ENCODE measurements at places on chromosomes 5 and 9.

- no peak for DNase-seq
Observed at GRCh38 chr9:126001581-126002225, 254.5 kb downstream of the PBX3 start.

- no peak for DNase-seq
Observed at GRCh38 chr5:136230176-136230575, 37.2 kb upstream of the SMIM32 start.

GRCh38 chr5:141811287-141812155 lies 66.7 kb downstream of the PCDH1 start:
- peak; percentile 33 for DNase-seq

GRCh38 chr5:116722651-116723050 lies 148.0 kb upstream of the SEMA6A start:
- no peak for DNase-seq

DNA sequence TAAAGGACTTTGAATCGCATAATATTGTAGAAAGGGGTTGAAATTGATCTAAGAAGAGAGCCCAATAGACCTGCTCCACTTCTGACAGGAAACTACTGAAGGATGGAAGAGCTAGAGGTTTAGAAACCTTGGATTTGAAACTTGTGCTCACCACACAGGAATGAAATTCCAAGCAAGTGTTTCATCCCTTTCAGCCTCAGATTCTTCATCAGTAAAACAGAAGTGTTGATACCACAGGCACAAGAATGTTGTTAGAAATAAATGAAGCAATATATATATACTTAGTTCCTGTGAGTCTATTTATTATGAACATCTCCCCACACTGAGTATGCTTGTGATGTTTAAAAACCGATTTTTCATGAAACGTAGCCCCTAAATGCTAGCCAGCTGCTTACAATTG lies 43.8 kb downstream of the PRRC1 start:
- no peak for DNase-seq

- DNase-seq = no peak
Observed at GRCh38 chr9:27679338-27679737, 106.1 kb upstream of the C9orf72 start.

DNA sequence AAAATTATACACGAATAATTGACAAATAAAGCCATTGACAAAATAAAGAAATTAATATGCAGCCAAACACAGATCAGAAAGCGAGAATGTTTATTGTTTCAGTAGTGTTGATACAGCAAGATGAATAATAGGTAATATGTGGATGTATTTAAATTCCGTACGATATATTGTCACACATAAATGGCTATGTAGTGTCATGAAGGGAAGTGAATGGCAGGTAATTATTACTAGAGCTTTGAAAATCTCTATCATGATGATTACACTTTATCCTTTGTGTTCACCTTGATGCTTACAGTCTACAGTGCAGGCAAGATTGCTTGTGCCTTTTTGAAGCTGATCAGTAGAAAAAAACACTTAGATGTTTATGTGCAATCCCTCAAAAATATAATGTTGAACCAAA lies 23.3 kb upstream of the CDH10 start:
- DNase-seq = no peak

DNA sequence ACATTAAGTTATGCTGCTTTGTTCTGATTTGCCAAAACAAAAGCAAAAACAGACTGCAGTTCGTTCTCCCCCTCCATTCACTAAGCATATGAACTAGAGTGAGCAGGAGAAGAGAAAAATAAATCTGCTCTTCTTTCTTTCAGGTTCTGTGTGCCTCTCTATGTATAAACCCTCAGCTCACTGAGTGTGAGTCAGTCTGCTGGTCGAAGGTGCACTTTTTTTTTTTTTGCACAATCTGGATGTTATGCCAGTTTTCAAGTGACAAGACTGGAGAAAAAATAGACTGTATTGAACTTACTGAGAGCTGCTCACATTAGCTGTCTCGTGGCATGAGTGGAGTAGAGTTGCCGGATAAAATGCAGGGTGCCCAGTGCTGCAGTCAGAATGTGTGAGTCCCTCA lies 244.6 kb upstream of the ATP10B start:
- DNase-seq = no peak

- DNase-seq = no peak
Observed at GRCh38 chr5:140038373-140038957, 4.6 kb downstream of the NRG2 start.

DNA sequence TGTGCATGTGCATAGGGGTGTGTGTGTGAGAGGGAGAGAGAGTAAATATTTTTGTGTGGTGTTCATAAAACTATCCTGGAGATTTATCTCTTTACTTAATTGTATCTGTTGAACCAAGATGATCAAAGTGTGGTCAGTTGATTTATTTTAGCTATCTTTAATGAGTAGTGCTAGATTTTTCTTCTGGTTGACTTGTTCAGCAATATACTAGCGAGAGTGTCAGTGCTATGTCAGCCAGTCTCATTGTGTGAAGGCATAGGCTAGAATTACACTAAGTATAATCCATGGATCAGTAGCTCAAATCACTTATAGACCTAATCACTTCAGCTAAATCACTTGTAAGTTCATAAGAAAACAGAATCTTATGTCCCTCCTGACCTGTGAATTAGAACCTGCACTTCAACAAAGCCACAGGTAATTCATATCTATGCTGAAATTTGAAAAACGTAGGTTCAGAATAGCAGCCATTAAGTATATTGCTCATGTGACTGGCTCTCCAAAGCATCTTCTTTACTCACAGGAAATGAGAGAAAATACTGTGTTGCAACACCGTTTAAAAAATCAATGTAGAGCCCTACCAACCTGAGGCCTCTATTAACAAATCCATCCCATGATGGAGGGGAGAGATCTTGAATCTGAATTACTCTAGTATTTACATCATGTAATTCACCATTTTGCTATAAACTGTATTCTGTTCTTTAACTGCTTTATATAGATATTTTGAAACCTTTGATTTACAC lies 203.1 kb upstream of the ACTBL2 start:
- no peak for DNase-seq

DNA sequence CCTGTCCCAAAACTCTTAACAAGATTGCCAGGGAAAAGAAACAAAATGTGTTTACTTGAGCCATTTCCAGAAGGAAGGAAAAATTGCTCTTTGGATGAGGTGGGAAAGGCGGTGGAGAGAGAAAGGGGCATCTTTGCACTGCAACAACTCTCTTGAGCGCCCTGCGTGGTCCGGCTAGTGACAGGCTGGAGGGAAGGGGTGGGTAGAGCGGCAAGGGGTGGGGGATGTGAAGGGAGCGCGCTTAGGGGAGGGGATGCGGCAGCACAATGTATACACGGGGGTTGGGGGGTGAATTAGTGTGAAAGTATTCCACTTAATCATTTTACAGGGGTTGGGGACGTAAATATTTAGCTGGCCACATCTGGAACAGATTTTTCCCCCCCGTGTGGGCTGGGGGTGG lies 1.3 kb downstream of the FGF10 start:
- no peak for DNase-seq

GRCh38 chr5:90379652-90380051 lies 29.9 kb downstream of the CETN3 start:
- DNase-seq = no peak

- peak; percentile 4 for DNase-seq
Observed at GRCh38 chr5:77129391-77129990, 42.4 kb upstream of the ZBED3 start.

- no peak for DNase-seq
Observed at GRCh38 chr5:125298746-125299379, 552.4 kb upstream of the ZNF608 start.

GRCh38 chr9:100267211-100267610 lies 85.5 kb downstream of the TEX10 start:
- DNase-seq = no peak

DNA sequence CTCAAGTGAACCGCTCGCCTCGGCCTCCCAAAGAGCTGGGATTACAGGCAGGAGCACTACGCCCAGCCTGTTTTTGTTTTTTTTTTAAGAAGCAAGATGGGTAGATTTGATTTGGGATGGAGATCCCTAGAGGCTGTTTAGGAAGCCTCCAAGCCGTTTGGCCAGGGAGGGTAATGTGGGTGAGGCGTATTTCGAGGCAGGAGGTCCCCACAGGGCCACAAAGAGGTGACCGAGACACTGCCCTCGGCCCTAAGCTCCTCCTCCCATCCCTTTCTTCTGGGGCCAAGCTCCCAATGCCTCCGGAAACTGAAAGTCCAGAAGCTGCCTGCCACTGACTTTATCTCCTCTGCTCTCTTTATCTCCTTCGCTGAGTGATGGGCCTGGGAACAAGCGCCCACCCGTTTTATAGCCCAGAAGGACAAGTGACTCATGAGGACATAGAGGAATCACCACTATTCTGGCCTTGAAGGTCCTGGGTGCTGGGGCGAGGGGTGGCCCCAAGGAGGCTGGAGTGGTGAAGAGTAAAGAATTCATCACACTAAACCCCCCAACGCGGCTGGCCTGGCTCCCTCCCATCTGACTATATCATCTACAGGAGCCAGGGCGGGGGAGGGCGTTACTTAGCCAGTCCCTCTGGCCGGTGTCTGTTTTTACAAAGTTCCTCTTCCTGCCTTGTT lies 2.0 kb upstream of the RALGDS start:
- no peak for DNase-seq

DNA sequence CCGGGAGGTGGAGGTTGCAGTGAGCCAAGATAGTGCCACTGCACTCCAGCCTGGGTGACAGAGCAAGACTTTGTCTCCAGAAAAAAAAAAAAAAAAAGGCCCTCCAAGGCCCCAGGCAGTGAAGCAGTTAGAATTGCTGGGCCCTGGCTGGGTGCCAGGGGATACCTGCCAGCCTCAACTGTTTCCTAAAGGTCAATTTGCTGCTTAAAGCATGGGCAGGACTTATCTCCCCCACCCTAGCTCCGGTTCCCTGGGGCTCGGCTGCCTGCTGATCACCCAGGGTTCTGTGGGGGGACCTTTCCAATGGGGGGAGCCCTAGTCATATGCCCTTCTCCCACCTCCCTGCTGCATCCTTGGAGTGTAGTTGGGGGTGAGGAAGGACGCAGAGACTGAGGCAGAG lies 25.7 kb downstream of the NCS1 start:
- DNase-seq = peak; percentile 11

DNA sequence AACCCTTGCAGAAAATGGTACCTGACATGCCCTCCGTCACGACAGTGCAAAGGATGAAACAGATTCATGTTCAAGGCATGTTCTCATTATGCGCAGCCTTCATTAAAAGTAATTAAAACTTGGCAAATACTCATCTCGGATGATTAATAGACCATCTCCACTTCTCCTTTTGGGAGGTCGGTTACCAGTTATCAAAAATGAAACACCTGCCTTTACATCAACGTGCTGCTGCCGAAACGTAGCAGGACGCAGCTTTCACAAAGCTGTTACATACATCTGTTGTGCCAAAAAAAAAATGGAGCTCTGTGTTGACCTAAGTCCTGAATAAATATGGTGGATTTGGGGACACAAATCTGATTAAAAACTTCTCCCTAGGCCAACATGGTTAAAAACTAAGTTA lies 75.7 kb downstream of the PTCH1 start:
- DNase-seq = no peak

- no peak for DNase-seq
Observed at GRCh38 chr5:171782332-171782966, 3.2 kb upstream of the SMIM23 start.

- no peak for DNase-seq
Observed at GRCh38 chr5:34918025-34918424, 2.5 kb downstream of the BRIX1 start.

GRCh38 chr5:14849516-14850294 lies 21.9 kb downstream of the ANKH start:
- DNase-seq = no peak

- DNase-seq = no peak
Observed at GRCh38 chr5:155406815-155407214, 393.3 kb downstream of the KIF4B start.

GRCh38 chr9:28267351-28267750 lies 694.1 kb upstream of the C9orf72 start:
- DNase-seq = no peak
